Activated naive CD8-positive, alpha-beta T cell treated with anti-CD3 and anti-CD28 coated beads for 36 hours (primary cell): ENCODE measurements at places on chromosomes 5 and 9. TPM values are rescaled to one million over a fixed set of nuclear protein-coding genes. Genes with fewer than 3 reads are reported as not detected.

DNA sequence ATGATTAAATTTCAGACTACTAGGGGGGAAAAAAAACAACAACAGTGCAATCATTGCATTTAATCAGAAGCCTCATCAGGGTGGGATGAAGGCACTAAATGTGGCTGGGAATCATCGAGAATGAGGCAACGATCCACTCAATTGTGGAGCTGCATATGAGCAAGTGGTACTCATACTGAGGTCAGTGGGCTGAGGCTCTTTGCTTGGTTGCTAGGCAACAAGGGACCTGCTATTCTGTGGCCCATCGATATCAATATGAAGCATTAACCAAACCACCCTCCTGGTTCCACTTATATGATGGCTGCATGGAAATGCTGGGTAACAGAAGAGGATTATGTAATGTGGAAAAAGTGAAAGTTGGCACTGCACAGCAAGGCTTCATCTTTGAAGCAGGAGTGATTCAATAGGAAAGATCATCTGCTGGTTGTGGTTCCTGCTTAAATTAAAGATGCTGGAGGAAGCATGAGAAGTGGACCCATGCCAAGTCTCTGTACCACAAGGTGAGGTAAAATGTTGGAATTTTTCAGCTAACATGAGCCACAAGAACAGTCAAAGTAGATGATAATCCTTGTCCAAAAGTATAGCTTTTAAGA is 159.8 kb upstream of the HMHB1 start:
- peak; percentile 8 for DNase-seq

- peak; percentile 18 for DNase-seq
These were observed 45.4 kb downstream of the RAB14 start for GRCh38 chr9:121156263-121156731.

DNA sequence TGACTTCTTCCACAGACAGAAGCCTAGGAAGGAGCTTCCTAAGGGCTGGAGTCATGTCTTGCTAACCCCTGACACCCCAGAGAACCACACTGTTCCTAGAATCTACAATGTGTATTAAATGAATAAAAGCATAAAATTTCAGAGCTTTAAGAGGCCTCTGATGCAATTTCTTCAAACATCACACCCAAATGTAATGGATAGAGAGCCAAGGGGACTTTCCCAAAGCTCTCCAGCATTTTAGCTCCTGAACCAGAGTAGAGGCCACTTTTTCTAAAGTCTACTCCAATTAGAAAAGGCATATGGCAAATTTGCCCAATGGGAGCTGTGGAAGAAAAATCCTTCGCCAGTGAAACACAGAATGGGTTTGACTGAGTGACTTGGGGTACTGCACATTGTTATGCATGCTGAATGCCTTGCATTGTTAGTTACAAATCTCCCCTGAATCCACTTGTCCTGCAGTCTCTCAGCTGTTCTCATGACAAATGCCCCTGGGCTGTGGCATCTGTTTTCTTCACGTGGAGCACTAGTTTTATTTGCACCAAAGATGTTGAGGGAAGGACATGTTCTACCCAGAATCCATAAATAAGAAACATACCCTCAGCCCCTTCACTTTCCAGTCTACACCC is 334.0 kb downstream of the ASTN2 start:
- no peak for DNase-seq

DNA sequence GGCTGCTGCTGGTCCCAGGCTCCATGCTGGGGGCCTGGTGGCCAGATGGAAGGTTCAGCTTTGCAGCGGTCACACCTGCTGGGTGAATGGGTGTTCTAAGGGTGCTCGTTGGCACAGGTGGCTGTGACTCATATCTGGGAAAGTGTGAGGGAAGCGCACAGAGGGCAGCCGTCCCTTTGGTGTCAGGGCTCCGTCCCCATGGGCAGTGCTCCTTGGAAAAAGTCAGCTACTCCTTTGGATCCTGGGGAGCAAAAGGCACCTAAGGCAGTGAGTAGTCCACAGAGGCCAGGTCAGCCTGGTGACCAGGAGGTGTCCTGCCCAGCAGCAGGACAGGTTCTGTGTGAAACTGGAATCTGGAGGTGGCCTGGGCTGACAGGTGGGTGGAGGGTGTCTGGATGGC is 18.4 kb upstream of the GBGT1 start:
- no peak for DNase-seq

DNA sequence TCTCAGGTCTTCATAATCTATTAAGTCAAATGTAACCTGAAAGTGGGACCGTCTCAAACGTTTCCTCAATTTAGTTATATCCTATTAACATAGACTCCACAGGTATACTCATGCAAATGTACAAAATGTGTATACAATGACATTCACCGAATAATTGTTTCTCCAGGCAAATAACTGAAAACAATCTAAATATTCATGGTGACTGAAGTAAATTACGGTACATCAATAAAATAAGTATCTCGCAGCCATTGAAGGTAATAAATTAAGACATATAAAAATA is 482 bp downstream of the IARS1 start:
- no peak for DNase-seq

GRCh38 chr9:83749706-83750105 is 41.9 kb upstream of the UBQLN1 start:
- DNase-seq = no peak

- DNase-seq = no peak
These were observed 95.6 kb downstream of the MLLT3 start for GRCh38 chr9:20526500-20527319.

- DNase-seq = peak; percentile 73
These were observed 313.8 kb downstream of the ENC1 start for GRCh38 chr5:74326571-74327338.

- DNase-seq = no peak
These were observed 62.7 kb downstream of the MRPS30 start for GRCh38 chr5:44871401-44871800.

DNA sequence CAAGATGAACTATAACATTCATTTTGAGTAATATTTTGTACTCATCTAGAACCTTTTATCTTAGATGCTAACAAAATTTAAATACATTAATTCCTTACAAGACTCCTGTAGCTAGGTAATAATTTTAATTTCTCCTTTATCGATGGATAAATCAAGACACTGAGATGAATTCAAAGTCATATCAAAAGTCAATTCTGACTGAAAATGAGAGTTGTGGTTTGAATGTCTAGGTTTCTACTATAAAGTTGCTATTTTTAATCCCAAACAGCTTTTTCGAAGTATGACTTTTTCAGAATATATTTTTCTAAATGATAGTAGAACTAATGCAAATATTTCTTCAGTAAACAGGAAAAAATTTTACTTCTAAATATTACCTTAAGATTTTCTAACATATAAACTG is 491.7 kb upstream of the FAM174A start:
- no peak for DNase-seq

- DNase-seq = no peak
These were observed 211.3 kb upstream of the KLF4 start for GRCh38 chr9:107700847-107701246.

GRCh38 chr5:53480416-53481158 is at the start of gene FST:
FST (plus strand) TSS chr5:53480629; CDS start chr5:53480792, 163 bp downstream.
- peak; percentile 24 for DNase-seq

DNA sequence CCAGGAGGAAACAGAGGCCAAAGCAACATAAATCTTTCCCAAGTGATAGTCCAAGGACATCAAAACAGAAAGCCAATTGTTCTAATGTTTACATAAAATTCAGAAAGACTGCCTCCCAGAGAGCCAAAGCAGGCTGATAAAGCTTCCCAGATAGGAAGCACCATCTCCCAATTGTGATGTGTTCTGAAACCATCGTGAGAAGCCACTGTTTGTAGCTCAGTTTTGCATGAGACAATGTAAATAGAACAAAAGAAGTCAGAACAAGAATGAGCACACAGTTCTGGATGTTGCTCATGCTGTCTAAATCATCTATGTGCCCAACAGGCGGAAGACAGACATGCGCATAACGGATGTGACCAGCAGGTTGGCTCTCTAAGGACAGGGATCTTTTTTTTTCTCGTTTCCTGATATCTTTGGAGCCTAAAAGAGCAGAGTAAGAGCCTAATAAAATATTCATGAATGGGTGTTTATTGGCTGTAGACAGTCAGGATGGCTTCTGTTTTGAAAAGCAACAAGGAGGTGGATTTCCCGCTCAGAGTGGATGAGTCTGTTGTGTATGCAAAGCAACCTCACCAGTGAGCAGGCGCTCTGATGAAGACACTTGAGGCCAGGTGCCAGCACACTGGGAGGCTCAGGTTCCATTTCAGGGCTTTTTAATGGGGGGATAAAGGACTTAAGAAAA is 113.6 kb downstream of the GNA14 start:
- no peak for DNase-seq

GRCh38 chr5:55052383-55052931 is 28.4 kb downstream of the GZMK start:
- no peak for DNase-seq

- DNase-seq = no peak
These were observed 30.0 kb downstream of the RBM27 start for GRCh38 chr5:146233441-146233840.

- no peak for DNase-seq
These were observed 112.0 kb downstream of the VAV2 start for GRCh38 chr9:133880136-133880535.

DNA sequence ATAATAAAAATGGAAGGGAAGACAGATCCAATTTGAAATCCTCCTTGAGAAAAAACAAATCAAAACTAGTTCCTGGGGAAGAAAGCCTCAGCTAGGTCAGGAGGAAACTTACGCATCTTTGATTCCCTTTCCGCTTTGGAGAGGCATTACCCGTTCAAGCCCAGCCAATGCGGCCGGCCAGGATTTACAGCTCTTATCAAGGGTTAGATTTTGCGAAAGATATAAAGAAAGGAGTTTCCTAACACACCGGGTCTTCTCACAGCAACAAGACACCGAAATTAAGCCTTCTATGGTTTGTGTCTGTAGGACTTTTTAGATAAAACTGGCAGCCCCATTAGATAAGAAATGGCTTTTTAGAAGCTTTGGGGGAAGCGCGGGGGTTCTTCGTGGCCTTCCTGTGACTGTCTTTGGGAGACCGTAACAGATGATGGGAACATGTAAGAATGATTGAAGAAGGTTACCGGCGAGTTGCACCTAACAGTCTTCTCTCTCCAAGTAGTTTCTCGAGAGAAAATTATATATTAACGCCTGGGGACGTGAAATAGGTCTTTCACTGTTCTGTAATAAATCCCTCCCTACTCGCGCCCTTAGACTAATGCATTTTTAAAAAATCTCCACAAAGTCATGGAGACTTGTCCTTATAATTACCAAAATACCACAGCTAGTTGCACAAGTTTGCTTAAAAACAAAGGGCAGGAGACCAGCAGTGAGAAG is 1.3 kb upstream of the ISL1 start:
- no peak for DNase-seq

GRCh38 chr5:40429258-40430100 is 250.2 kb upstream of the PTGER4 start:
- no peak for DNase-seq

DNA sequence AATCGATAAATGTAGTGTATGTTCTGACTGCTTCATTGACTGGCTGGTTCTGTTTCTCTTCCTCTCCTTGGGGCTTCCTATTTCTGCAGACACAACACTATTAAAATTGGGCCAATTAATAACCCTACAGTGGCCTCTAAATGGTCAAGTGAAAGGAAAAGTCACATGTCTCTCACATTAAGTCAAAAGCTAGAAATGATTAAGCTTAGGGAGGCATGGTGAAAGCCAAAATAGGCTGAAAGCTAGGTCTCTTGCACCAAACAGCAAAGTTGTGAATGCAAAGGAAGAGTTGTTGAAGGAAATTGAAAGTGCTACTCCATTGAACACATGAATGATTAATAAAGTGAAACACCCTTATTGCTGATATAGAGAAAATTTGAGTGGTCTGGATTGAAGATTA is 58.2 kb downstream of the CCNH start:
- no peak for DNase-seq

DNA sequence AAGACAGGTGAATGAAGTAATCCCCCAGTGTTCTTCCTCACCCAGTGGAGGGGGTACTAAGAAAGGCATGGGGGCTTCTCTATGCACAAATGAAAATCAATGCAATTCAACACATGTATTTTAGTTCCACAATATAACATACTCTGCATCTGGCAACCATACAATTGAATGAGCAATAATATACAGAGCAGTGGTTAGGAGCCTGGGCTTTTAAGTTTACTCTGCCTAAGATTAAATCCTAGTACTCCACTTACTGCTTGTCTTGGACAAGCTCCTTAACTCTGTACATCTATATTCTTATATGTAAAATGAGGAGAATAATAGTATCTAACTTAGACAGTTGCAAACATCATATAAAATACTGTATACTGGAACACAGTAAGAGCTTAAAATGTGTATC is 195.4 kb upstream of the TRIM32 start:
- no peak for DNase-seq

DNA sequence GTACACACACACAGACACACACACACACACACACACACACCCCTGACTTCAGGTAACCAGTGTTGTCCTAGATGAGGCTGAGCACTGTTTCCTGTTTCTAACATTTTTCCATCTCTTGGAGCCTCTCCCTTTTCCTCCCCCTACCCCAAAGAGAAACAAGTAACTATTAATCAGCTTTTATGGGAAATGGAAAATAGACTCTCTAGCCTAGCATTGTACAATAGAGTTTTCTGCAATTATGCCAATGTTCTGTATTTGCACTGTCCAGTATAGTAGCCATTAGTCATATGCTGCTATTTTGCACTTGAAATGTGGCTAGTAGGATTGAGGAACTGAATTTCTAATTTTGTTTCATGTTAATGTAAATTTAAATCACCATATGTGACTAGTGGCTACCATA is 33.1 kb downstream of the RAB3C start:
- DNase-seq = no peak

DNA sequence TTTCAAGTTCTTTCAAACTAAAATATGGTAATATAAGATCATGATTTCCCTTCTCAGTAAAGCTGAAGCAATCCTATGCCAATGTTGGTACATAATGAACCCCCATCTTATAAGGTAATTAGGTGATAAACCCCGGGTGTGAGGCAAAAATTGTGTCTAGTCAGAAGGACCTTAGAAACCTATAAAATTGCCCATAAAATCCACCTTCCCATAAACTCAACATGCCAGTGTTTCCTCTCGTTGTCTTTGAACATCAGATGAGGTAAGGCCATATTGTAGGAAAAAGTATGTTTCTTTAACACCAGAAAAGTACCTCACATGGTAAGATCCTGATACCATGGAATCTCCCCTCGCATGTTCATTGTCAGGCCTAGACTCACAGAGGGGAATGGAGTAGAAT is 43.3 kb downstream of the SNCAIP start:
- DNase-seq = no peak

PCDHGB2 gene
- 0.10 TPM for total RNA-seq

LHX3 gene
- total RNA-seq = not detected

FREM1 gene
- not detected for total RNA-seq

KCNN2 gene
- total RNA-seq = not detected

GBGT1 gene
- 2.9 TPM for total RNA-seq

FBXL17 gene
- 4.5 TPM for total RNA-seq

ERAP2 gene
- 44.8 TPM for total RNA-seq

ZNF454 gene
- total RNA-seq = not detected

FAM151B gene
- 0.35 TPM for total RNA-seq
